ENCODE measurements at places on chromosomes 11 and 22. TPM values are rescaled to one million over a fixed set of nuclear protein-coding genes. Genes with fewer than 3 reads are reported as not detected.

- no peaks in the 10 kb centered on the region for H3K27me3 ChIP-seq
- H3K4me1 ChIP-seq, result no peaks in the 10 kb centered on the region
- no peaks in the 10 kb centered on the region for H3K36me3 ChIP-seq
- DNase-seq, result no peak
- H3K4me3 ChIP-seq, result no peak overlapping the region
Measured at GRCh38 chr11:30147293-30147692, 83.5 kb upstream of the FSHB start.

DNA sequence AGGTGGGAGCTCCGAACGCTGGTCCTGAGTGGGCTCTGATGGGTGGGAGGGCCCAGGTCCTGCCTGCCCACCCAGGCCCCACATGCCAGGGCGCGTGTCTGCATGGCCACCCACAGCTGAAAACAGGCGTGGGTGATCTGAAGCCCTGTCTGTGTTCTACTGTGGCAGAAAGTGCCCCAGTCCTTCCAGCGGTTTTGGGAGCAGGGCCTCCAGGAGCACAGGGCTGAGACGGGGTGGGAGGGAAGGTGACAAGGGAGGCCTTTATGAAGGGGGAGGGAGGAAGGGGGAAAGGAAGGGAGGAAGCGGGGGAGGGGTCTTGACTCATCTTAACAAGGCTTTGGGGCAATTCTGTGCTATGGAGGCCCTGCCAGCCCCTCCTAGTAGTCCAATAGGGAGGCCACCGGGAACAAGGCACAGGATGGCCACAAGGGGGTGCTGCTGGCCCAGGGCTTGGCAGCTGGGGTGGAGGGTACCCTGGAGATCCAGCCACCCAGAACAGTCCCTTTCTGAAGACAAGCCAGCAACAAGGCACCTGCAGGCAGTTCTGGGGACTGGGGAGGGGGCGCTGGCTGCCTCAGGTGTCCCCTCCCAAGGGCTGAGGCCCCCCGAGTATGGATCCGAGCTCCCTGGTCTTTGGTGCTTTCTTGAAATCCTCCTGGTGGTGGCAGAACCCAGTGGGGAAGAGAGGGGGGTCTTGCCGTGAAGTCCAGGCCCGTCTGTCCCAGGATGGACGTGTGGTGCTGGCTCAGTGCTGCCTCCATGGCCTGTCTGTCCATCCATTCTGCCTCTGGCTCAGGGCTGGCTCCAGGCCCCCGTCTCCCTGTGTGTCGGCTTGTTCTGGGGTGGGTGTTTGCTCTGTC is 6.3 kb upstream of the FADS3 start:
- no peaks in the 10 kb centered on the region for H3K27me3 ChIP-seq
- no peak overlapping the region for H3K4me3 ChIP-seq
- peak; percentile 83 for DNase-seq
- no peak overlapping the region for H3K27ac ChIP-seq
- H3K36me3 ChIP-seq, result peaks cover 22% of the 10 kb centered on the region

DNA sequence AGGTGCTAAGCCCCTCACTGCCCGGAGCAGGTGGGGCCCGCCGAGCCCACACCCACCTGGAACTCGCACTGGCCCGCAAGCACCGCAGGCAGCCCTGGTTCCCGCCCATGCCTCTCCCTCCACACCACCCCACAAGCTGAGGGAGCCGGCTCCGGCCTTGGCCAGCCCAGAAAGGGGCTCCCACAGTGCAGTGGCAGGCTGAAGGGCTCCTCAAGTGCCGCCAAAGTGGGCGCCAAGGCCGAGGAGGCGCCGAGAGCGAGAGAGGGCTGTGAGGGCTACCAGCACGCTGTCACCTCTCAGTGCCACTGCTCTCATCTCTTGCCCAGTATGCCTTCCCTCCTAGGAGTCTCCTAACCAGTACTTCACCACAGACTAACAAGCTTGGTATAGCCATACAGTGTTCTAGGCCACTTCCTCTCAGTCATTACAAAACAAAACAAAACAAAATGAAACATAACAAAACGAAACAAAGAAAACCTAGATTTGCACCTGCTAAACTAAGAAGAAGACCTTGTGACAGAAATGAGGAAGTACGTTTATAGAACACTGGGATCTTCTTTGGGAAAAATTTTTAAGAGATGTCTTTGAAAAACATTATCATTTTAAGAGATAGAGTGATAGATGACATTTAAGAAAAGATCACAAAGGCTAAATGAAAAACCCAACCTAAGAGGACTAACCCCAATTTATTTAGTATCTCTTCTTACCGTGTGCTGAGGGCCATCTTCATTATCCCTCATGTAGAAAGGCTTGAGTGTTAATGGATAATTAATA is 47.7 kb upstream of the GAB2 start:
- no peak overlapping the region for H3K4me3 ChIP-seq
- H3K4me1 ChIP-seq, result no peaks in the 10 kb centered on the region
- no peaks in the 10 kb centered on the region for H3K36me3 ChIP-seq
- no peak for DNase-seq
- H3K27ac ChIP-seq, result no peak overlapping the region

DNA sequence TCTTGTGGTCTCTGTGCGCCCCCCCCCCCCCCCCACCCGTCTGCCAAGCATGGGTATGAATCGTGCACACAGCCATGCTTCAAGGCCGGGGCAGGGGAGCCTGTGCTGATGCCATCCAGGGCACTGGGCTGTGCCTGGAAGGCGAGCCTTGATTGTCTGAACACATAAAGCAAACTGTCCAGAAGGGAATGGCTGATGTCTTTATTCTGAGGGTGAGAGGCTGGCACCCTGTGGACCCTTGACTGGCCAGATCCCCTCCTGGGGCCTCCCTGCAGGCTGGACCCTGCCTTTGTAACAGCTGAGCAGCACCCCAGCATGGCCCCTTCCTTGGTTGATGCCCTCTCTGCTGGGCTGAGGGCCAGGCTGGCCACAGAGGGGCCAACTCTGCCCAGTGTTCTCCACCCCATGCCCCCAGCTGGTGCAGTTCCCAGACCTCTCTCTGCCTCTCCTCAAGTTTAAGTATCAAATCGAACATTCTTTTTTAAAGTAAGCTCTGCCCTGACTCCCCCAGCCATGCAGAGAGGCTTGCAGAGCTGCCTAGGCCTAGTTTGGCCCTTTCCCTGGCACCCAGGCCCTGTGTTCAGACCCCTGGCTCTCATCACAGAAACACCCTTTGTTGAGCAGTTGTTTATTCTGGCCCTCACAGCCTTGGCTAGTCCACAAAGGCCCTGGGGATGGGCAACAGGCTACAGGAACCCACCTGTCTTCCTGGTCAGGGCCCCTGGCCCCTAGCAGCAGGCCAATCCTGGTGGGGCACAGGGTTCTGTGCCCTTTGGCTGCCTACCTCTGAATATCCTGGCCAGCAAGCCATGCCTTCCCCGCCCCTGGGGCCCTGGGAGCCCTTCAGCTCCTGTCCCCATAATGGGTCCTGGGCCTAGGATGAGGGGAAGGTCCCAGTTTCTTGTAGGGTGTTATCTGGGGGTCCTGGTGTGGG is 3.9 kb upstream of the RANBP1 start:
- no peak overlapping the region for H3K27ac ChIP-seq
- H3K4me1 ChIP-seq, result peaks cover 13% of the 10 kb centered on the region
- no peaks in the 10 kb centered on the region for H3K27me3 ChIP-seq
- peaks cover 82% of the 10 kb centered on the region for H3K36me3 ChIP-seq
- DNase-seq, result no peak
- no peak overlapping the region for H3K4me3 ChIP-seq

KCNK4 gene
- total RNA-seq, result not detected

MYOD1 gene
- not detected for total RNA-seq

KIAA0930 gene
- 40.3 TPM for total RNA-seq
